ENCODE measurements at places on chromosomes 3 and 15. TPM values are rescaled to one million over a fixed set of nuclear protein-coding genes. Genes with fewer than 3 reads are reported as not detected.

The GOLGA8M gene
- polyA plus RNA-seq, result 3.9 TPM

The TERC gene
- not detected for polyA plus RNA-seq

The RTP1 gene
- not detected for polyA plus RNA-seq

The CHDH gene
- polyA plus RNA-seq, result 4.8 TPM

The HDC gene
- 1.3 TPM for polyA plus RNA-seq

- no peak for DNase-seq
These were observed 161.5 kb upstream of the MB21D2 start for GRCh38 chr3:193078996-193079753.

DNA sequence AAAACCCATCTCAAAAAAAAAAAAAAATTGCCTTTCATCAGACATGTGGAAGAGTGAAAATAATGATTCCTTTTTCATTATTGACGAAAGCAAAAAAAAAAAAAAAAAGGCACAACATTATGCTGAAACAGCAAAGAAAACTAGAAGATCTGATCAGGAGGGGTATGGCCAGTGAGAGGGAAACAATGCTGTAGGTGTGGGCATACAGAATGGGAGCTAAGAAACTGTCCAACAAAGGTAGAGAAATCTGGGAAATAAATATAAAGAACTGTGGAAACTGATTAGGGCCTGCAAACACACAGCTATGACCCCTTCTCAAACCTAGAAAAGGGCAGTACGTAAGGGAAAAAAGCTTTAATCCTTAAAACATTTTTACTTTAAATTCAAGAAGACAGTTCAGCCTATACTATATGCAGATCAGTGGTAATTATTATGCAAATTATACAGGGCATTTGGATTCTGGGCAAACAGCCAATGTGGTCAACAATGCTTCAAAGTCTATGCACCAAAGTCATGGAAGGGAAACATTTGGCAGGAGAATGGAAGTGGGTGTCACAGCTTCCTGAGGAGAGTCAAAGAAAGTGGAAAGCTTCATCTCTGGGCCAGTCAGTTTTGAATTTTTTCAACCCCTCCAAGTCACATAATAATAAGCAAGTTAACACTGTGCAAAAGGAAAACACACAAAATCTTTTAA, 68.3 kb upstream of the SLC12A8 start:
- DNase-seq, result no peak

GRCh38 chr3:31973081-31973480, 8.0 kb downstream of the OSBPL10 start:
- no peak for DNase-seq

DNA sequence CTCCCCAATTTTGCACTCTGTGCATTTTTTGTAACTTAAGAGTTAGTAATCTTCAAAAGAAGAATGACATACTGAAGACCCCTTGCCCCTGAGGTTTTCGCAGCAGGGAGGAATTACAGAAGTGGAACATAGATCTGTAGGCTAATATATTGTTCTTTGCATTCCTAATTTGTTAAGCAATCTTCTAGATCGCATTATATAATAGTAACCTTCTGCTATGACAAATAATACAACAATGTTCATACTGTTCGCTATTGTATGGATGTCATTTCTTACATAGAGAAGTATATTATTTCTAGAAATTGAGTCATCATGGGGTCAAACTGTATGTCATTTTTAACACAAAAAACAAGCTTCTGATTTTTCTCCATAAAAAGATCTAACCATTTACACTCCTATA, 95.8 kb upstream of the TGFBR2 start:
- DNase-seq, result no peak

DNA sequence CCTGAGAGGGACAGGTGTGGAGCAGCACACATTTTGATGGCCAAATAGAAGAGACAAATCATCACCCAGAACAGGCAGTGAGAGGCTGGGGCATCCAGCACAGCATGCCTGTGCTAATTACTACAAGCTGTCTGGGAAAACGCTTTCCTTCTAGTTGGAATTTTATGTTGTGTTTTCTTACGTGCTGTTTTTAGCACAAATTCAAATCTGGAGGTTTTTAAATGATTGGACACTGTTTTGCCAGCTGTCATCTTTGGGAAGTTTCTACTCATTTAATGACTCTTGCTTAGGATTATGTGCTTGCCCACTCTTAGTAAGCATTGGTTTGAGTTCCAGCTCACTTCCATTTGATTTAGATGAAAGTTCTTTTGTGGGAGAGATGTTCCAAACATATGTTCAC, 43.5 kb downstream of the EAF1 start:
- no peak for DNase-seq

GRCh38 chr3:8317661-8318649, 183.7 kb upstream of the LMCD1 start:
- DNase-seq, result no peak

- DNase-seq, result no peak
These were observed 76.6 kb upstream of the DLG1 start for GRCh38 chr3:197375001-197375441.

- no peak for DNase-seq
These were observed 173.0 kb upstream of the RORA start for GRCh38 chr15:61401903-61402698.

DNA sequence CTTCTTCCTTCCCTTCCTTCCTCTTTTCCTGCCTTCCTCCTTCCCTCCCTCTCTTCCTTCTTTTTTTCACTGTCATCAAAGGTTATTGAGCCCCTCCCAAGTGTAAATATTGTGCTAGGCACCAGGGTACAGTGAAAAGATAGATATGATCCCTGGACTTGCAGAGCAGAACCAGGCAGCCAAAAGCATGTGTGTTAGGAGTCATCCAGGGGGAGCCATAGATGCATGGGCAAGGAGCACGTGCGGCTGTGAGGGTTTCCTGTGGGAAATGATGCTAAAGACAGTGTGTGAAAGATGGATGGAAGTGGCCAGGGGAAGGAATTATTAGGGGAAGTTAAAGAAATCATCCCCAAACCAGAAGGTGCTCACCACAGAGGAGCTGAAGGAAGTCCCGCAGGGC, 65.2 kb downstream of the NR2F2 start:
- no peak for DNase-seq

- DNase-seq, result no peak
These were observed 28.9 kb downstream of the RARB start for GRCh38 chr3:25456723-25457670.

GRCh38 chr3:108234387-108234957, 12.2 kb upstream of the IFT57 start:
- DNase-seq, result no peak

- DNase-seq, result peak; percentile 15
These were observed 192.8 kb upstream of the TBC1D5 start for GRCh38 chr3:17935222-17935621.
